ENCODE measurements at places on chromosomes 16 and 17.

DNA sequence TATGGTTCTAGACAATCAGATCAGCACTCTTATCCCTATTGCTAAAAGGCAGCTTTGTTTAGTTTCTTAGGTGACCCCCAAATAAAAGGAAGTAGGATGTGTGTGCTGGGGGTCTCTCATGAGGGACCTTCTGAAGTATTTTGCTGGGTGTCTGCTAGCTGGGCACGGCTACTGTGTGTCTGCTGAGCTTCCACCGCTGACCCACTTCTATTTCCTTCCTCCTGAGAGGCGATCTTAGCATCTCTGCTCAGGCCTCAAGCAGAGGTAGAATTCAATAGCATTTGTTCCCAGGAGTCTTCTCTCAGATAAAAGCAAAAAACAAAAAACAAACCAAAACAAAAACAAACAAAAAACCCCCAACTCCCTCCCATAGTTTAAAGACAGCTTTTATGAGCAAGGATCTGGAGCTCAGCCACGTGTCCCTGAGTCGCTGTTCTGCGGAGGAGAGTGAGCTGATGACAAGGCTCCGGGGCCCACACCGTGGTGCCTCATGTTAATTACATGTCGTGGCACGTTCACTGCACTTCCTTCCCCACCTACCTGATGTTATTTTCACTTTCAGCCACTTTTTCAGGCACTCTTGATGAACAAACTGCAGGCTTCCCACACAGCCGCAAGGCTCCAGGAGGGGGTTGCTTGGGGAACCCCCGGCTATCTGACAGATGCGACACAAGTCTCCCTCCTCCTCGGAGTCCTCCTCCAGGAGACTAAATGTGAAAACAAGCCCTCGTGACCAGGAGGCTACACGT, 83.5 kb downstream of the MARCHF10 start:
- DNase-seq, result peak; percentile 41

DNA sequence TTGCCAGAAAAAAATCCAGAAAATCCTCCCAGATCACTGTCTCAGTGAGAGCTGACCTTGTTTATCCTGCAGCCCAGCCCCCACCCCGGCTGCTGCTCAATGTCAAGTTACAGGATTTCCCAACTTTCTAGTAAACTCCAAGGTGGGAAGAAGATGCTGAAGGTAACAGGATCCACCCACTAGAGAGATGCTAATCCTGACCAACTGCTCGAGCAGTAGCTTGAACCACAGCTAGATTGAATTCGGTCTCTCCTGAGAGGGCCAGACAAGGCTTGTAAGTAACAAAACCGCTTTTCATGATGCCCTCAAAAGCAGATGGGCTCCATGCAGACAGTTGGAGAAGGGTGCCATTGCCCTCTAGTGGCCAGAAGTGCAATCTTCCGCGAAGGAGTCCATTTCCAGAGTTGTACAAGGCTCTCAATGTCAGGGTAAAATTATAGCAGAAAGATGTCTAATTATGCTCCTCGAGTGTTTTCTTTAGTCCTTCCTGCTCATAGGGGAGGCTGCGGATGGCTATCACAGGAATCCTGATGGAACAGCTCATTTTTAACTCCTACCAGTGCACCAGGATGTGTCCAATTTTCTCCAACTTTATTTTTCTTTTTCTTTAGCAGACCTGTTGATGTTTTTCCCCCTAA, 3.9 kb downstream of the CDH11 start:
- DNase-seq, result no peak

- no peak for DNase-seq
Measured at GRCh38 chr16:81544261-81544660, 99.7 kb downstream of the CMIP start.

GRCh38 chr17:17940441-17940911, 31.7 kb downstream of the TOM1L2 start:
- no peak for DNase-seq

DNA sequence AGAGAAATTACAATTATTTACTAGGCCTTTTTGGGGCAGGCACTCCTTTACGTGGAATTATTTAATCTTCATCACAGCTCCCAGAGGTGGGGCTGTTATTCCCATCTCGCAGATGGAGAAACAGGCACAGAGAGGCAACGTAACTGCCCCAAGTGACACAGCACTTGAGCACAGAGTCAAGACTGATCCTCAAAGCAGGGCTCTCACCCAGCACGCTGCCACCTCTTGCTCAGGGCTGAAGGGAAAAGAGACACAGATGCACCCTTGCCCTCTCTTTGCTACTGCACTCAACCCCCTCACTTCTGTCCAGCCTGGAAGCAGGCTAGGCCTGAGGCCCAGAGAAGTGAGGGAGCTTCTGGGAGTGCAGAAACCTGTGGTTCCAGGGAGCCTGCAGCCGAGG, 4.4 kb downstream of the ADAM11 start:
- no peak for DNase-seq

DNA sequence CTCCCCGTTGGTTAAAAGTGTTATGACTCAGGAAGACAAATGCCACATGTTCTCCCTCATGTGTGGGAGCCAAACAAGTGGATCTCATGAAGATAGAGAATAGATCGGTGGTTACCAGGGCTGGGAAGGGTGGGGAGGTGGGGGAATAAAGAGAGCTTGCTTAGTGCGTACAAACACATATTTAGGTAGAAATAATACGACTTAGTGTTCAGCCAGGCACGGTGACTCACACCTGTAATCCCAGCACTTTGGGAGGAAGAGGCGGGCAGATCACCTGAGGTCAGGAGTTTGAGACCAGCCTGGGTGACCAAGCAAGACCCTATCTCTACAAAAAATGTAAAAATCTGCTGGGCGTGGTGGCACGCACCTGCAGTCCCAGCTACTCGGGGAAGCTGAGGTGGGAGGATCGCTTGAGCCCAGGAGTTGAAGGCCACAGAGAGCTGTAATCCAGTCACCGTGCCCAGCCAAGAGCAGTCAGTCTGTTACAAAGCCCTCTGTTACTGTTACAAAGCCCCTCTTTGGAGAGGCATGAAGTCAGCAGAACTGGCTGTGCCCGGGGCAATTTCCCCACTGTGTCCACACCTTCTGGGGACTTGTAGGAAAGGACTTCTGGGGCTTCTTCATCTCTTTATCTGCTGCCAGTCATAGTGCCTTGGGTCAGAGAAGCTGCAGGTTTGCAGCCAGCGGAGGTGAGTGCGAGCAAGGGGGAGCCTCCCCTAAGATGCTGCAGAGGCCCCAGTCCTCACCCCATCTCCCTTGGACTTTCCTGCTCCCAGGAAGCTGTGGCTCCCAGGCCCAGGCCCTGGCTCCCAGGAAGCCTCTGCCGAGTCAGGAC, 4.3 kb upstream of the ALDH3A1 start:
- DNase-seq, result no peak

DNA sequence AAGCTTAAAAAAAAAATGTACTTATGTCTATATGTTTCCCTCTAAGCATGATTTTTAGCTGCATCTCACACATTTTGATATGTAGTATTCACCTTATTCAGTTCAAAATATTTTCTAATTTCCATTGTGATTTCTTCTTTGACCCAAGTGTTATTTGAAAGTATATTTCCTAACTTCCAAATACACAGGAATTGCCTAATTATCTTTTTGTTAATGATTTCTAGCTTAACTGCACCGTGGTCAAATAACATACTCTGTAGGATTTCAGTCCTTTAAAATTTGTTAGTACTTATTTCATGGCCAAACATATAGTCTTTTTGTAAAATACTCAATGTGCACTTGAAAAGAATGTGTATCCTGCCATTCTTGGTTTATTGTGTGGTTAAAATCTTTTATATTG, 11.3 kb downstream of the TMEM220 start:
- DNase-seq, result no peak

Measured in stimulated activated CD4-positive, alpha-beta T cell treated with anti-CD3 and anti-CD28 coated beads, Interleukin-15, amount 100 ng/mL, for 1 hour (primary cell).